CD4-positive, alpha-beta memory T cell (primary cell): ENCODE measurements at places on chromosomes 1 and 21. TPM values are rescaled to one million over a fixed set of nuclear protein-coding genes. Genes with fewer than 3 reads are reported as not detected.

GRCh38 chr1:45792744-45793143 lies 10.7 kb upstream of the MAST2 start:
- no peak for DNase-seq

The GLIS1 gene
- polyA plus RNA-seq = not detected

DNA sequence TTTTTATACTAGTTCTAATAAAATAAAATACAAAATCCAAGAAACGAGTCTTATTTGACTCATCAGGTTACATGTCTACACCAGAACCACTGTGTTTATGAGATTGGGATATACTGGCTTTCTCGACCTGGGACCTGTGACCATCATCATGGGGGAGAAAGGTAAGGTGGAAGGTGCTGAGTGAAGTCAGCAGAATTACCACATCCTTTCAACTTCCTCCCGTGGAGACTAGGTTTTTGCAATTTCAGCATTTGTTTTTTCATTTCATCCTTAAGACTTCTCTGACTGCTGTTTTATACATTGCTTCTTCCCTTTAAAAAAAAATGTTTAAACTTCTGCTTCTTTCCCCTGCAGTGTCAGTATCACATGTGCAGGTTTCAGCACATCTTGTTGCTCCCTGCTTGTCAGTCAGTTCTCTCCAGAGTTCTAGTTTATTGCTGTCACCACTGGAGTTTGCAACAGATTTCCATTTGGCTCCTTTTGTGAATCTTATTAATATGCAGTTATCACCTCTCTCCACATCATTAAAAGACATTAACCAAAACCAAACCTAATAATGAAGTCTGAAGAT lies 60.4 kb upstream of the HAO2 start:
- DNase-seq = no peak

The SH2D1B gene
- polyA plus RNA-seq = 0.23 TPM

The RIIAD1 gene
- polyA plus RNA-seq = not detected

DNA sequence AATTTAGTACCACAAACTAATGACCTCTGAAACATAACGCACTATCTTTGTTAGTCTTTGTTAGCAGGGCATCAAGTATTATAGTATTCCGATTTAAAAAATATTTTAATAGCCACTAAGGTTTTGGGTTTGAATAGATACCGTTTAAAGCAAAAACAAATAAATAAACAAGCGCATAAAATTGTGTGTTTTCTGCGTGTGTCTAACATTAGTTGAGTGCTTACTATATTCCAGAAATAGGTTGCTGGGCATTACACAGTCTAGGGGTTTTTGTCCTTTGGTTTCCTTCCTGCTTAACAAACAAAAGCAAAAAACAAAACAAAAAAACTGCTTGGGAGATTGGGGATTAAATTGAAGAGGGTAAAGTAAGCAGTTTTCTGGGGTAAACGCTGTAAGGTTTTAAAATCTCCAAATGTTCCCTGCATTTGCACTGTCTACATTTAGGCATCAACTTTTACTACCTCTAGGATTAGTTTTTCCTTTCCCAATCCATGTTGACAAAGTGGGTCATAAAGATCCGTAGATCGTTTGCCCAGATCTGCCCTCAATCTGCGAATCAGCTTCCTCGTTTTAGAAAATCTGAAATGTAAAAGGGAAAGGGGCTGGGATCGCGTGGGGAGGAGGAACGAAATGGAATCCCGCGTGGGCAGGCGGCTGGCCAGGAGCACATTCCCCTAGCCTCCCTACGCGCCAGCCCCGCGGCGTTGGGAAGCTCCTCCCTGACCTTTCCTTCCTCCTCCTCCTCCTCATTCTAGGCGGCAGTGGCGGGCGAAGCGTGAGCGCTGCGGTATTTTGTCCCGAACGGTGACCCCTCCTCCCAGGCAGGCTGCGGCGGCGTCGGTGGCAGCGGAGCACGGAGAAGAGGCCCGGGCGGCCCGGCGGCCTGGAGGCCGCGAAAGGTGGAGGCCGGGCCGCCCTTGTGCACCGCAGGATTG lies at the start of gene KCTD3:
TSS of gene KCTD3 (plus strand) at position 749 of the 935 bp plus-strand sequence. CDS start 382 bp downstream, outside the sequence.
- peak; percentile 9 for DNase-seq

GRCh38 chr1:181396171-181396670 lies 87.1 kb upstream of the CACNA1E start:
- DNase-seq = peak; percentile 79

DNA sequence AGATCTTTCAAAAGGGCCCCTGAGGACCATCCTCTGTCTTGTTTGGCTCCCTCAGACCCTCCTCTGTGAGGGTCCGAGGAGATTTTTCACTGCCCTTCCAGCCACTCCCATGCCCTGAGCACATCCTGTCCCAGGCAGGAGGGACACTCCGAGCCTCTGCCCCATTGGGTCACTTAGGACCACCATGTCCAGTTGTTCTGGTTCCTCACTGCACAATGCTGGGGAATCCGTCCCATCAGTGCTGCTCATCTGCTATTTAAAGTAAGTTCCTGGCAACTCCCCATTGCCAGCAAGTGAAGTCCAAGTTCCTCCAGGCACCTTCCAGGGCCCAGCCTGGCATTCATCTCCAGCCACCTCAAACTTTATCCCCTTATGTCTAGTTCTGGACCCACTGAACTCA lies 117.5 kb upstream of the GRIK3 start:
- no peak for DNase-seq

DNA sequence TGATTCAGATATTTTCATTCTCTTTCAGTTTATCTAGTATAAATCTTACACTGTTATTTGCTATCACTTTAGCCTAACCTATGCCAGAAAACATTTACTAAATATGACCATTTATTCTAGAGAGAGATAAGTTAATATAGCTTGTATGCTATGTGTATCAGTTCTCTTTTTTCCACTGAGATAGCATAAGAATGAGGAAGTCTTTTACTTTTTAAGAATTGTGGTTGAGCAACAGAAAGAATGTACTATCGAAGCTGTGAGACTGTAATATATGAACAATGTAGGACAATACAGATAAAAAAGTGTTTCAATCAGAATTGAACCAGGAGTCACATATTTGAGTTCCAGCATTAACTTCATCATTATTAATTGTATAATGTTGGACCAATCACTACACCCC lies 479.9 kb upstream of the PLXNA2 start:
- DNase-seq = no peak

DNA sequence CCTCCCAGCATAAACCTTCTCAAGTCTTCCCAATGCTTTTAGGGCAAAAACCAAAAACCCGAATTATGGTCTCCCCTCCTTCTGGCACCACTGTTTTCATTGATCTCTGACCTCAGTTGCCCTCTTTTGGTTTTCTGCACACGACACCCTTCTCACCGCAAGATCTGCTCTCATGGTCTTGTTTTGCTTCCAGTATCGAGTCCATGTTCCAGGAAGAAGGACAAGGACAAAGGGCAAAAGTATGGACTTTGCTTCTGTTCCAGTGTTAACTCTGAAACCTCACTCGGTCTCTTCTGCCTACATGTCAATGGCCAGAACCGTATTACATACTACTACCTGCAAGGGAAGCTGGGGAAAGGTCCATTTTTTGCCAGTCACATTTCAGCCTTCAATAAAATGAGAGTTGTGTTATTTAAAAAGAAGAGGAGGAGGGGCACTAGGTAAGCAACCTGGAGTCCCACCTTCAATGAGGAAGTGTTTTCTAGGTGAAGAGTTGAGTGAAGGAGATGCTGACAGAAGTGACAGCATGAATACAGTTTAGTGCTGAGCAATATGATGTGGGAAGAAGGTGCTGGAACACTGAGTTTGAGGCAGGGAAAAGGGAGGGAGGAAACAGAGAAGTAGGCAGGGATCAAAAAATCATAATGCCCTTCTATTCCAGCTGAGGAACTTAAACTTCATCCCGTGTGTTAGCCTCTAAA lies 183.4 kb downstream of the FGGY start:
- no peak for DNase-seq

DNA sequence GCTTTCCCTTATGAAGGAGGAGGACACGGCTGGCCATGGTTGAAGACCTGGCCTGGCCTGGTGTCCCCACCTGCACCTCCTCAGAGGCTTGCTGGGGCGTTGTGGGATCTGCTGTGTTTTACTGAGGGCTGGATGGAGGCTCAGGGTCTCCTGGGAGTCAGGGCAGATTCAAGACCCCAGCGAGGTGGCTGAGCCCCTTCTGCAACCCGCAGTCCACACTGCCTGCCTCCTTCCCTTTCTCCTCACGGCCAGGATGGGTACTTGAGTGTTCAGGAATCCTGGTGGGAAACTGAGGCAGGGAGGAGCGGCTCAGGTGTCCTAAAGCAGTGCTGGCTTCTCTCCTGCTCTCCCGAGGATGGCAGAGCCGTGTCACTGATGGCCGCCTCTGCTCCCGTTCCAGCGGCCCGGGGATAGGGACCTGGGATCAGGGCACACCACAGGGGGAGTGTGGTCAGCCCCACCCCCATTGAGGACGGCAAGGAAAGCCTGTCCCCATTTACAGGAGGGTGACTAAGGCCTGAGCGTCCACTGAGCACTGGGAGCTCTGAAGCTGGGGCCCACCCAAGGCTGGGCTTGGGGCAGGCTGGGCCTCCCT lies 47.5 kb downstream of the TRPM2 start:
- no peak for DNase-seq

DNA sequence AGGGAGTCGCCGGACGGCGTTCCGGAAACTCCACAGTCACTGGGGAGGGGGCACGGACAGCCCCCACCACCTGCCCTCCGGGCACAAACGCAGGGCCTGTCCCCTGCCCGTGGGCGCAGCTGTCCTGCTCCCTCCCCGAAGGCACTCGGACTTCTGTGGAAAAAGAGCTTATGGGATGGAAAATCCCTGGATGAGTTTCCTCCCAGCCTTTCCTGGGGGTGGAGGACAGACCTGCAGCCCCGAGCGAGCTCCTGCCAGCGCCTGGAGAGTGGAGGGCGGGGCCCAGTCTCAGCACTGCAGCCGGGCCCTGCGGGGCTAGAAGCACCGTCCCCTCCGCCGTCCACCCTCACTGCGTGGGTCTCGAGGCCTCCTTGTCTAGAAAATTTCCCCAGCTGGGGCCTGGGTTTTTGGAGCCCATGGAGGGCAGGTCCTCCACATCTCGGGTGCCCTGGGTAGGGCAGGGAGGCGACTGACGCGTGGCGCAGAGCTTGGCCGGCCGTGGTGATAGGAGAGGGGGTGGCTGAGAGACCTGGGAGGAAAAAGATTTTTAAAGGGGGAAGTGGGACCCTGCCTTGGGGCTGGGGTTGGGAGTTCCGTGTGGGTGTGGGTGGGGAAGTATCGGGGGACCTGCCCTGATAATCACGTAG lies 6.4 kb upstream of the COL6A1 start:
- DNase-seq = no peak

- DNase-seq = peak; percentile 79
Measured at GRCh38 chr1:16162163-16162822, 6.4 kb upstream of the EPHA2 start.

GRCh38 chr1:156140879-156141707 lies 12.3 kb upstream of the SEMA4A start:
- no peak for DNase-seq

The WLS gene
- polyA plus RNA-seq = not detected
